Upper lobe of left lung (tissue), 6 donors: ENCODE measurements at places on chromosomes 2 and 18. TPM values are rescaled to one million over a fixed set of nuclear protein-coding genes. Genes with fewer than 3 reads are reported as not detected.

DNA sequence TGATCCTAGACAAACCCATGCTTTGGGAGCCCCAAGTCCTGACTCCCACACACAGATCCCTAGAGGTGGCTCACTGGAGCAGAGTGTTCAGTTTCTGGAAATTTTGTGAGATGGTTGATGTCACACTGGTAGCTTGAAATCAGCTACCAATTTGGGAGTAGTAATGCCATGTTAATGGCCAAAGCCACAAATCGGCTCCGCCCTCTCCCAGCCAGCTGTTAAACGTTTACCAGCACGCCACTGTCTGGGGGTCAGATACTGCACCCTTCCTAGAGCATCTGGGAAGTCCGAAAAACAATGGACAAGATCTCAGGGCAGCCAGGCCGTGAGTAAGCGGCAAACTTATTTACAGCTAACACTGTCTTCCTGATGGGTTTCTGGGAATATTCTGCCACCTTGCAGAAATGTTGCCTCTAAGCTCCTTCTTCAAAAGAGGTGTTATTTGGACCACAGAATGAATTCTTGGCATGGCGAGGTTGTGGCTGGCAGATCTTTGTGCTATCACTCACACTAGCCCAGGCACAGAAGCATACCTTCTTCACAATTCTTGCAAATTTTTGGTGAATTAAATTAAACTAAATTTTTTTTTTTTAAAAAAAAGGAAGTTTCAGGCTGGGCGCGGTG lies 60.2 kb upstream of the FZD7 start:
- no peaks in the 10 kb centered on the region for H3K27me3 ChIP-seq
- no peak for DNase-seq
- H3K27ac ChIP-seq, result no peak overlapping the region

GRCh38 chr2:146927080-146927711 lies 917.6 kb upstream of the ACVR2A start:
- DNase-seq, result no peak
- no peak overlapping the region for H3K27ac ChIP-seq
- no peaks in the 10 kb centered on the region for H3K36me3 ChIP-seq

The REG3A gene
- not detected for total RNA-seq

- H3K27ac ChIP-seq, result no peak overlapping the region
- H3K4me1 ChIP-seq, result no peaks in the 10 kb centered on the region
- no peaks in the 10 kb centered on the region for H3K36me3 ChIP-seq
These were observed 395.1 kb downstream of the FBXO15 start for GRCh38 chr18:73752546-73752945.

- no peaks in the 10 kb centered on the region for H3K27me3 ChIP-seq
- no peaks in the 10 kb centered on the region for H3K4me1 ChIP-seq
- H3K27ac ChIP-seq, result no peak overlapping the region
- H3K36me3 ChIP-seq, result no peaks in the 10 kb centered on the region
- no peak overlapping the region for H3K4me3 ChIP-seq
These were observed 1199.1 kb upstream of the GYPC start for GRCh38 chr2:125456693-125457363.

GRCh38 chr18:50697509-50697908 lies 122.3 kb downstream of the MRO start:
- H3K4me3 ChIP-seq, result no peak overlapping the region
- no peak for DNase-seq
- no peaks in the 10 kb centered on the region for H3K36me3 ChIP-seq

- no peaks in the 10 kb centered on the region for H3K4me1 ChIP-seq
- no peaks in the 10 kb centered on the region for H3K27me3 ChIP-seq
- no peak overlapping the region for H3K4me3 ChIP-seq
- DNase-seq, result no peak
- H3K36me3 ChIP-seq, result no peaks in the 10 kb centered on the region
These were observed 178.7 kb downstream of the SRBD1 start for GRCh38 chr2:45432406-45432805.

DNA sequence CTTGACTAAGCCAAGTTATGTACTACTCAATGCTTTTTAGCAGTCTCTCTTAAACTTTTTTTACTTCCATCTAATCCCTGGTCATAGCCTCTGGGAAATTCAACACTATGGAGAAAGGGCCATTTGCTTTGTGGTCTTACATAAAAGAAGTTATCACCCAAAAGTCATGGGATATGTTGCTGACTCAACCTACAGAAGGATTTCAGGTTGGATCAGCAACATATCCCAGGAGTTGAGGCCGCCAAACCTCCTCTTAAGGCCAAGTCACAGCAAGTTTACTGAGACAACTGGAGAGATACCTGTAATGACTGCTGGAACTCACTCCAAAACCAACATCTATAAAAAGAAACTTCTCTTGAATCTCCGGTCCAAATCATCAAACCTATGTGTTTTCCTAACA lies 141.1 kb downstream of the IRS1 start:
- H3K36me3 ChIP-seq, result no peaks in the 10 kb centered on the region
- no peak for DNase-seq
- H3K4me3 ChIP-seq, result no peak overlapping the region
- H3K4me1 ChIP-seq, result peaks cover 15% of the 10 kb centered on the region
- no peaks in the 10 kb centered on the region for H3K27me3 ChIP-seq

DNA sequence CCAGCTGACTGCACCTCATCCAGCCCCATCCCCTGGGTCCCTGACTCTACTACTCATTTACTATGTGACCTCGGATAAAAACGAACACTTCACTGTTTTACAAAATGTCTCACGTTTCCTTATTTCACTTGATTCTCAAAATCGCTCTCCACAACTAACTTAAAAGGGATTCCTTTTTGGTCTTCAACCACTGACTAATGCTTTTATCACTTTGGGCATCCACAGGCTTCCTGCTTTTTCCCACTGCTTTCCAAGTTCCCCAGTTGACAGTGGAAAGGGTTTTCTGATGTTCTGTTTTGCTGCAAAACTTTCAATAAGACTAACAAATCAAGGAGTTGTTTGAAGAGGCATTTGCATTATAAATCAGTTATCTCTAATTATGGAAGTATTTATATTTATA lies 24.1 kb downstream of the EIF2AK3 start:
- no peak overlapping the region for H3K27ac ChIP-seq
- no peak for DNase-seq

GRCh38 chr2:56127010-56127409 lies 56.8 kb upstream of the CCDC85A start:
- no peaks in the 10 kb centered on the region for H3K36me3 ChIP-seq
- H3K4me1 ChIP-seq, result no peaks in the 10 kb centered on the region
- no peak for DNase-seq
- H3K27me3 ChIP-seq, result no peaks in the 10 kb centered on the region
- H3K27ac ChIP-seq, result no peak overlapping the region

DNA sequence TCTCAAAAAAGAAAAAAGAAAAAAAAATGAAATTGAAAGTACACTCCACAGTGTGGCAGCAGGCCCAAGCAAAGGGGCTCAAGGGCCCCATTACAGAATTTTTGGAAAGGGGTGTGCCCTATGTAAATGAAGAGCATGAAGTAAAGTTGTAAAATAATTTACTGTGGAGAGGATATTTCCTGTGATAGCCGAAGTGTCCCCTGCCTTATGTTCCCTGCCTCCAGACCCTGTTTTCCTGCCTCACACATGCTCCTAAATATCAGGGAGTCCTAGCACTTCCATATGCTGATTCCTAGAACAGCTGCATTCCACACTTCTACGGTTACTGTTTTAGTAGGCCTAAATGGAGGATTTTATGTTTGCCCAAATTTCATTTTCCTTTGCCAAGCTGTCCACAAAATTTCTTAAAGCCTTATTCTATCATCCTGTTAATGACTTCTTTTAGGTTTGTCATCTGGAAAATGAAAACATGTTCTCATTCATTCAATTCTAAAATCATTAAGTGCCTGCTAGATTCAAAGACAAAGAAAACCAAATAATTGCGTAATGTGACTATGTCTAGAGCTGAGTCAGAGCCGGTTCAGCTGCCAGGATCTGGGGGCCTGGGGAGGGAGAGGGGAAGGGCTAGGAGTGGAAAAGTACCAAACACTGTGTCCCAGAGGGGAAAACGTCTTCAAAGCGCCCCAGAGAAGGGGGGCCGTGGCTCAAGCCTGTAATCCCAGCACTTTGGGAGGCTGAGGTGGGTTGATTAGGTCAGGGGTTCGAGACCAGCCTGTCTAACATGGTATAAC lies 25.9 kb upstream of the IMPA2 start:
- peaks cover 3% of the 10 kb centered on the region for H3K4me1 ChIP-seq
- peak overlapping the region; percentile 63 for H3K27ac ChIP-seq
- DNase-seq, result peak; percentile 80
- no peak overlapping the region for H3K4me3 ChIP-seq
- H3K27me3 ChIP-seq, result no peaks in the 10 kb centered on the region
- H3K36me3 ChIP-seq, result no peaks in the 10 kb centered on the region

GRCh38 chr2:149661844-149662243 lies 74.3 kb upstream of the MMADHC start:
- no peaks in the 10 kb centered on the region for H3K27me3 ChIP-seq
- H3K36me3 ChIP-seq, result no peaks in the 10 kb centered on the region
- no peak overlapping the region for H3K4me3 ChIP-seq
- peaks cover 3% of the 10 kb centered on the region for H3K4me1 ChIP-seq

GRCh38 chr2:36553683-36554082 lies 44.3 kb downstream of the FEZ2 start:
- H3K4me3 ChIP-seq, result no peak overlapping the region
- DNase-seq, result no peak
- no peak overlapping the region for H3K27ac ChIP-seq
- peaks cover 56% of the 10 kb centered on the region for H3K36me3 ChIP-seq
- H3K27me3 ChIP-seq, result no peaks in the 10 kb centered on the region
- H3K4me1 ChIP-seq, result no peaks in the 10 kb centered on the region

The ZDBF2 gene
- 2.2 TPM for total RNA-seq

DNA sequence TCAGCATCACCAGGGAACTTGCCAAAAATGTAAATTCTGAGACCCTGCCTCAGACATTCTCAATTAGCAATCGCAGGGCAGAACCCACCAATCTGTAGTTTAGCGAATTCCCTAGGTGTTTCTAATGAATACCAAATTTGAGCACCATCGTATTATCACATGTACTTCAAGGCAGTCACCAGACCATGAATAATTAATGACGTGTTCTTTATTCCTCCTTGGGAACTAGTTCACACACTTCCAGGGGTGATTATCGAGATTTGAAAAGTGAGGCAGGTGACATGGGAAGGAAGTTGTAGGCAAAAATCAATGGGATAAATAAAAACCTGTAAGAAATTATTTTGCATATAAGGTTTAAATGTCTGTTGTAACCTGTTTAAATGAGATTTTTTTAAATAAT lies 102.5 kb upstream of the CRIM1 start:
- H3K27ac ChIP-seq, result no peak overlapping the region
- no peaks in the 10 kb centered on the region for H3K4me1 ChIP-seq
- no peak overlapping the region for H3K4me3 ChIP-seq
- no peaks in the 10 kb centered on the region for H3K36me3 ChIP-seq
- H3K27me3 ChIP-seq, result no peaks in the 10 kb centered on the region
- DNase-seq, result no peak

DNA sequence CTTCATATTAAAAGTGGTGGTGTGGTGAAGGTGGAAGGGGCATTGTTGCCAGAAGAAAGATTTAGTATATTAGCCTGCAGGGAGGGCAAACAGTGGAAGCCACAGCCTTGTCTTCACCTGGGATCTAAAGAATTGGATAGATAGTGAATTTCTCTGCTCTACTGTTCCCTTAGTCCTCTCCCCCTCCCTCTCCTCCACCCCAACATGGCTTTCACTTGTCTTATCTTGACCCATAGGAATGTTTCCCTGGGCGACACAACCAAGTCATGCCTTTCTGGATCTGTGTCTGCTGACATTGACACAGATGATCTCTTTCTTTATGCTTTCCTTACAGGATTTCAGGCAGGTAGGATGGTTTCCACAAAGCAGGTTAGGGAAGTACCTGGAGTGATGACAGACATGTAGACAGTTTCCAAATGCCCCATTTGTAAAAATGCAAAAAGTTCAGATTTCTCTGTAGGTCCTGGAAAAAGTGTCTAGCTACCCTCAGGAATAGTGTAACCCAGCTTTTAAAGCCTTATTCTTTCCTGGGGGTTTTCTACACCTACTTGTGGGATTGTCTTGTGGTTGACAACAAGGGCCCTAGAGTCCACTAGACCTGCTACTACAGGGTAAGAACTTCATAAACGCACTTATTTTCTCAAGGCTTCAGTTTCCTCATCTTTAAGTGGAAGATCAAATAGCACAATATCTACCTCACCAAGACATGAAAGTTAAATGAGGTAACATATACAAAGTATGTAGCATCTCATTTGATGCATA lies 184.2 kb upstream of the SP5 start:
- DNase-seq, result peak; percentile 38
- no peak overlapping the region for H3K27ac ChIP-seq
- H3K36me3 ChIP-seq, result no peaks in the 10 kb centered on the region
- H3K4me3 ChIP-seq, result no peak overlapping the region
- no peaks in the 10 kb centered on the region for H3K27me3 ChIP-seq
- H3K4me1 ChIP-seq, result peaks cover 13% of the 10 kb centered on the region

The QPCT gene
- 4.3 TPM for total RNA-seq

DNA sequence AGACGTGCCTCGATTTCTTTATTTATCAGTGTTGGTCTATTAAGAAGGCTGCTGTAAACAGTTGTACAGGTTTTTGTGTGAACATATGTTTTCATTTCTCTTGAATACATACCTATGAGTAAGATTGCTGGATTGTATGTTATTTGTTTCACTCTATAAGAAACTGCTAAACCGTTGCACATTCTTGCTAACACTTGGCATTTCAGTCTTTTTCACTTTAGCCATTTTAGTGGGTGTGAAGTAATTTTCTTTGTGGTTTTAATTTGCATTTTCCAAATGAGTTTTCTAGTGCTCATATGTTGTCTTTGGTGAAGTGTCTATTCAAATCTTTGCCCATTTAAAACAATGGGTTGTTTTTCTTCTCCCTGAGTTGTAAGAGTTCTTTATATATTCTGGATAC lies 221.5 kb upstream of the SMAD7 start:
- H3K27me3 ChIP-seq, result no peaks in the 10 kb centered on the region
- no peak for DNase-seq
- H3K27ac ChIP-seq, result no peak overlapping the region
- H3K4me3 ChIP-seq, result no peak overlapping the region

DNA sequence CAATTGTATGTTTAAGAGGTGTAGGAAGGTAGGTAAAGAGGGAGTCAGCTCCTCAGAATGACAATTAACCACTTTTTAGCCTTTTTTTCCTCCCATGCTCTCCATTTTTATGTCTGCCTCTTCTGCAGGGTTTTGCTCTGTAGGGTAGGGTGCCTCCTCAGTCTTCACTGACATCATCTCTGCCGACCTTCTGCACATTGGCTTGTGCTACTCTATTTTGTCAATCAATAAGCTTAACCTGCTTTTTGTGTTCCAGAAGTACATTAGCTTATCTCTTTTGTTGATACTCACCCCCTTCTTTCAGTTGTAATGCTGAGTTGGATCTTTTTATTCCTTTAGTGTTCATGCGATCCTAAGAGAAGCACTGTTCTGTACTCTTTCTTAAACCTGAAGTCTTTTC lies 323.2 kb downstream of the RDH14 start:
- H3K4me1 ChIP-seq, result no peaks in the 10 kb centered on the region
- DNase-seq, result no peak
- H3K36me3 ChIP-seq, result no peaks in the 10 kb centered on the region
- no peak overlapping the region for H3K27ac ChIP-seq

The VAMP5 gene
- total RNA-seq, result 57.5 TPM

The RNF144A gene
- total RNA-seq, result 10.5 TPM
